ENCODE measurements at places on chromosomes 12 and 14. TPM values are rescaled to one million over a fixed set of nuclear protein-coding genes. Genes with fewer than 3 reads are reported as not detected.

DNA sequence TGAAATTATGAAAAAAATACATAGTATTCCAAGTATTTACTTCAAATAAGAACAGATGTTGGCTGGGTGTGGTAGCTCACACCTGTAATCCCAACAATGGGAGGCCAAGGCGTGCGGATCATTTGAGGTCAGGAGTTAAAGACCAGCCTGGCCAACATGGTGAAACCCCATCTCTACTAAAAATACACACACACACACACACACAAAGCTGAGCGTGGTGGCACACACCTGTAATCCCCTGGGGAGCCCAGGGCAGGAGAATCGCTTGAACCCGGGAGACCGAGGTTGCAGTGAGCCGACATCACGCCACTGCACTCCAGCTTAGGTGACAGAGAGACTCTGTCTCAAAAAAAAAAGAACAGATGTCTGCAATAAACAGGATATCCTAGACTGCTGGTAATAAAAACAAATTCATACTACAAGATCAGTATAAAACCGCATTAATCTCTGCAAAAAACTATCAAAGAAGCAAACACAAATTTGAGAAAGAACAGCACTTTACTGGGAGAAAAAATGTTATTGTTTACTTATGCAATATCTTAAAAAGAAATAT is 23.8 kb downstream of the EEA1 start:
- DNase-seq, result no peak

DNA sequence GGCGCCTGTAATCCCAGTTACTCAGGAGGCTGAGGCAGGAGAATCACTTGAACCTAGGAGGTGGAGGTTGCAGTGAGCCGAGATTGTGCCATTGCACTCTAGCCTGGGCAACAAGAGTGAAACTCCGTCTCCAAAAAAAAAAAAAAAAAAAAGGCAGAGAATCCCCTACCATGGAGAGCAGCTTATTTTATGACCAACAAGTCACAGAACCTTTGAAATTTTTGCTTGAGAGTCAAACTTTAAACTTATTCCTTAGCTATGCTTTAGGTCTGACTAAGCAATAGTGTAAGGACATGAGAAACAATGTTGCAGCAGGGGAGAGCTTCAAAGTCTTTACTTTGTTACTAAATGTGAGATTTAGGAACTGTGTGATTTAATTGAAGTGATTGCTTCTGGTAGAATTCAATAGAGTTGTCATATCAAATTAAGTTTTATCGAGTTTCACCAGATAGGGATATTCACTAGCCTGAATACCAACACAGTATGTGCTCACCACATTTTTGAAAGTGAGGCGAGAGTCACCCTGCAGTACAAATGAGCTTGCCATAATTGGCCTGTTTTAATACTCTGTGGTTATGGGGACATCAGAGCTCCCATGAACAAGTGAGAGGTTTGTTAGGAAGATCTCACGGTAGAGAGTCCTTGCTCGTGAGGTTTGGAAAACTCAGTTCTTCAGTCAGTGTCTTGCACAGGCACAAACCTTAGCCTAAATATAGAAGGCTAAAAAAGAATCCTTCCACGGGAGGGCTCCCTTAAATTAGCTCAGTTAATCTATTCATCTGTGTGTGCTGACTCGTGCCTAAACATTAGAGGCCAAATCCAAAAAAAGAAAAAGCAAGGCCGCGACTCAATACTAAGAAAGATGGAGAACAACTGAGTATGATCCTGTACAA is 108.6 kb downstream of the SAMD4A start:
- DNase-seq, result no peak

DNA sequence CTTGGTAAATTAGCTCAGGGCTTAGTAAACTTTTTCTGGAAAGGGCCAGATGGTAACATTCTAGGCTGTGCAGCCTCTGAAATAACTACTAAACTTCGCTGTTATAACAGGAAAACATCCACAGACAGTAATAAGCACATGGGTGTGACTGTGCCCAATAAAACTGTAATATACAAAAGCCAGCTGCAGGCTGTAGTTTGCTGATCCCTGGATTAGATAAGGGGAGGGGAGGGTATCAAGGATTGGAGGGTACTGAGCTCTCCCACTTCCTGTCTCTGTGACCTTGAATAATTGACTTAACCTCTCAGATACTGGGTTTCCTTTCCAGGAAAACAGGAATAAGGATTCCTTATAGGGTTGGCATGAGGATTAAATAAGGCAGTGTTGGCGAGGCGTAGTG is 81.2 kb downstream of the CCDC60 start:
- DNase-seq, result no peak

DNA sequence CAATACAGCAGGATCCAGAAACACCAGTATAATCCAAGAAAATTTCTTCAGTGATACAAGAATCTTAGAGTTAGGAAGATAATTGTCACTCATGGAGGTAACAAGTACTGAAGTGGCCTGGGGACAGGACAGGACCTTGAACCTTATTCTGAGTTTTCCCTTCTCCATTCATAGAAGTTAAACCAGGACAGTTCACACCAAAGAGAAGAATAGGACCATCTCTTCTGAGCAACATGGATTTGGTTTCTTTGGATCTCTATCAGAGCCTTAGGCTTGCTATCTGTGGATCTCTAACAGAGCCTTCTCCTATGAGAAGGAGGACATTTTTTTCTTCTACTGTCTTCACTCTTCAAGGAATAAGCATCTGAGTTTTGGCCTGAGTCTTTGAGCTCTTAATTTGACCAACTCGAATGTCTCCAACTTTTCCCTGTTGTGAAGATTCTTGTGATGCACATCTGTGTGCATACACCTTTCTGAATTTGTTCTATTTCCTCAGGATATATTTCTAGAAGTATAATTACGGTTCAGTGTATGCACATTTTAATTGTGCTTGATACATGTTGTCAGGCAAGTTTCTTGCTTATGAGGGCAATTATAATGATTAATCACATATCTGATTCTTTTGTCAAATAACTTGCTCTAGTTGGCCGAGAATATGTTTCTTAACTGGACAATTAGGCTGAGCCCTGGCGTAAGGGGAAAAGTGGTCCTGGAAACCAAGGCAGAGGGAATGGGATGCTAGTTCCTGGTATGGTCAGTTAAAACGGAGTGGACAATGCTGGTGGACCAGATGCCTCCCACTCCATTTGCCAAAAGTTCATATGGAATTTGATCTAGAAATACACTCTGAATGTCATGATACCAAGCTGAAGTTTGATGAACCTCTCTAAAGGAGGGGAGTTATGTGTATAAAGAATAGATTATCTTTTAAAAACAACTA is 6.6 kb downstream of the KRT6A start:
- DNase-seq, result no peak

Gene FAM222A
- total RNA-seq, result 1.6 TPM

DNA sequence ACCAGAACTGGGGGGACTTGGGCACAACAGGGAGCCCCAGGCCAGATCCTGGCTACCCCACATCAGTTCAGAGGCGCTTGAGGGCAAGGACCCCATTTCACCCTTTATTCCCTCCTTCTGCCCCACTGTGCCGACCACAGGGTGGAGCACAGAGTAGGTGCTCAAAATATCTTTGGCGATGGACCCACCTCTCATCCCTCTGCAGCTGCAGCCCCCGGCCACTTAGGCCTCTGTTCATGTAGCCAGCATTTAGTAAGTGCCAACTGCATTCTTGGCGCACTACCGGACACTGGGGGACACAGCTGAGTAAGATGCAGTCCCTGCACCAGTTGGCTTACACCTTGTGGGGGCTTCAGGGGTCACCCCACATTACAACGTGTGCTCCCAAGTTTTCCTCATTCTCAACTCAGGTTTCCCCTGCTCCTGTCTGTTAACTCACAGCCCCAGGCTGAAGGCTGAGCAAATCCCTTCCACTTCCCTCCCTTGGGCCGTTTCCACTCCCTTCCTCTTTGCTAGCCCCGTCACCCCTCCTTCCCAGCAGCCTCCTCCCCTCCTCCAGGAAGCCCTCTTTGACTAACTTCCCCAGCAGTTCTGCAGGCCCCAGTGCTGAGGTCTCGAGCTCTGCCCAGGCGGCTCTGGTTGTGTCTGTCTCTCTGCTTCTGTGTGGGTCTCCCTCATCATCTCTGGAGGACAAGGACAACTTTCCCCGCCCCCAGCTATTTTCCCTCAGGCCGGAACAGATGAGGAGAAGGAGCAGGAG is 26.5 kb downstream of the KRT80 start:
- DNase-seq, result no peak

DNA sequence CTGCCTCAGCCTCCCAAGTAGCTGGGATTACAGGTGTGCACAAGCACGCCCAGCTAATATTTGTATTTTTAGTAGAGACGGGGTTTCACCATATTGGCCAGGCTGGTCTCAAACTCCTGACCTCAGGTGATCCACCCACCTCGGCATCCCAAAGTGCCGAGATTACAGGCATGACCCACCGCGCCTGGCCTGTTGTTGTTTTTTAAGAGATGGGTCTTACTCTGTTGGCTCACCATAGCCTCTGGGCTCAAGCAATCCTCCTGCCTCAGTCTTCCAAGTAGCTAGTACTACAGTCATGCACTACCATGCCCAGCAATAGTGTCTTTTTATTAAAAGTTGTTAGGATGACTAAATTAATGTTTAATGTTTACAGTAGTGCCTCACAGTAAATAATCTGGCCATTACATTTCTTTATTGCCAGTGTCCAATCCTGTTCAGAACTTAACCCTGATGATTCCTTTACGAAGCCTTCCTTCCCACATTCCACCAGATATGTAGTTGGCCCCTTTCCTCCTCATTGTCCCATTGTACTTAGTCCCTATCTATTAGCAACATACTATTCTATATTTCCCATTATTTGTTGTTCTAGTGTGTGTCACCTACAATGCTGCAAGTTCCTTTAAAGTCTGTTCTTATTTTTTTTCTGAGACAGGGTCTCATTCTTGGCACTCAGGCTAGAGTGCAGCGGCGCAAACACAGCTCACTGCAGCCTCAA is 8.8 kb upstream of the SMARCC2 start:
- DNase-seq, result no peak

Gene SEL1L
- total RNA-seq, result 54.7 TPM

- DNase-seq, result no peak
Measured at GRCh38 chr12:7369274-7369729, 65.4 kb downstream of the ACSM4 start.

DNA sequence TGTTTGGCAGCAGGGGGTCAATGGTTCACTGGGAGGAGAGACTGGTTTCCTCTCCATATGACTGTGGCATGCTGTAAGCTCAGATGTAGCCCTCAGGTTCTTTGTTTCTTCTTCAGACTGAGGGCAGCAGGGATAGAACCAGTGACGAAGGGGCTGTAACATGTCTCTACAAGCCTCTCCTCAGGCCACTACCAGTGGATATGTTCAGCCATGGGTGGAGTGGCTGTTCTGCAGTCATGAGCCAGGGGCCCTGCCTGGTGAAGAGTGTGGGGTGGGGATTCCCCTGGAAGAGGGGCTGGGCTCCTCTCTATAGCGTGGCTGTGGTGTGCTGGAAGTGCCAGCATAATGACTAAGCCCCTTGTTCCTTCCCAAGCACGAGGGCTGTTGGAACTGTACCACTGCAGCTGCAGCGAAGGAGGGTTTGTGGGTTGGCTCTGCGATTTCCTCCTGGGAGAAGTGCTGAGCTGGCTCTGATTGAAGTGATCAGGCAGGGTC is 55.8 kb downstream of the CMAS start:
- no peak for DNase-seq

- DNase-seq, result no peak
Measured at GRCh38 chr14:97457575-97458085, 660.4 kb downstream of the VRK1 start.

Gene RAB15
- total RNA-seq, result 4.3 TPM

- no peak for DNase-seq
Measured at GRCh38 chr12:113747017-113747416, 219.1 kb downstream of the RBM19 start.

GRCh38 chr12:94145191-94145983 is 3.0 kb upstream of the PLXNC1 start:
- no peak for DNase-seq

DNA sequence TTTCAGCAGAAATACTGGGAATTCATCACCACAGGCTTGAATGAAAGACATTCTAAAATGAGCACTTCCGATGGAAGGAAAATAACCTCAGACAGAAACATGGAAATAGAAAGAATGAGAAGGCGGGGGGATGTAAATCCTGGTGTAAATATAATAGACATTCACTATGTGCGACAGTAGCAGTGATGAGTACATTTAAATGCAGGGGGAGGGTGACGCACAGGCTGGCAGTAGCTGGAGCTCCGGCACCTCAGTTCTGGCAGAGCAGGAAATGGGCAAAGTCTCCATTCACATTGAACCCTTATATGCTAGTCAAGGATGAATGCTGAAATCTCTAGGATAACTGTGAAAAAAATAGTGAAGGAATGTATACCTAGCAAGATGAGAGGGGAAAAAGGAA is 172.7 kb upstream of the C14orf180 start:
- no peak for DNase-seq

DNA sequence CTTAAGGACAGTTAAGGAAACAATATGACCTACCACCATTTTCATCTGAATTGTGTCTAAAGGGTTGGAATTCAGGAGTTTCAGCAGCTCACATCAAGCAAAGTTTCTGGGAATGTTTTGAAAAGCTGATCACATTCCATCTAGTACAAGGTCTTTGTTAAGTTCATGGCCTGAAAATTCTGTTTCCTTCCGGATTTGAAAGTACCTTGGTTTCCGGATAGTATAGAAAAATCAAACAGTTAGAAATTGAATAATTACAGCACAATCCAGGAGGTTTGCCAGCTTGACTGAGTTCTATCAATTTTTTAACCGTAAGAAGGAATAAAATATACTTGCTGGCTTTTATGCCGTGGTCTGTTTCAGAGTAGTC is 136.5 kb downstream of the HMGA2 start:
- DNase-seq, result no peak

Gene B3GNT4
- total RNA-seq, result 0.35 TPM

DNA sequence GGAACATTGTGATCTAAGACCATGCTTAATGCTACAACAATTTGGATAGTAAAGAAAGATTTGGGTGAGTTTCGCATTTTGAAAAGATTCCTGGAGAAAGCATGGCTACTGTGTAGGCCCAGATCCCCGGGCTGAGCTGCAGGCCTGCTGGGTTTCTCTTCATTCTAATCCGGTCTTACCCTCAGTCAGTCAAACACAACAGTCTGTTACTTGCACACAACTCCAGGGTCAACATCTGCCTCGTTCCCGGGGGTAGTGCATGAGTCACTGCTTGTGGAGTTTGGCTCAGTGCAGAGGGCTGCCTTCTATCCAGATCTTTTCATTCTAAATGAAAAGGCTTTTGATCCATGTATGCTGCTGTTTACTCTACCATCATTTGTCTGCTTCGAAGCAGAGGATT is 60.4 kb upstream of the SEL1L start:
- DNase-seq, result no peak

DNA sequence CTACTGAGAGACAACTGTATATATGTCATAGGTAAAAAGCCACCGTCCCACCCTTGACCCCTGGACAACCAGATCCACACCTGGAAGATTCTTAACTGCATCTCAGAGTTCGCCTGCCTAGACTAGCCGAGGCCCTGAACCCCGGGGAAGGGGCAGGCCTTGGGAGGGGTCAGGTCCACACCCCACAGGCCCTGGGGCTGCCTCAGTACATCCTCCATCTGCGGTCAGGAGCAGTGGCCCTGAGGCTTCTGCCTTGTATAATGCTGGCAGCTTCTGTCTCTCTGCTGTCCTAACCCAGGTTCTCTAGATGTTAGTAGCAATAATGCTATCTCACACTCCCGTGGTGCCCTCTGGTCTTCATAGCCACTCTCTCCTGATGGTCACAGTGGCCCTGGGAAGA is 36.8 kb downstream of the JDP2 start:
- DNase-seq, result no peak

GRCh38 chr14:95500772-95501401 is 15.6 kb downstream of the SYNE3 start:
- DNase-seq, result no peak

GRCh38 chr14:101789222-101789621 is 27.7 kb downstream of the PPP2R5C start:
- DNase-seq, result no peak

Data from T-cell (primary cell).